ENCODE measurements at places on chromosomes 1 and 21. TPM values are rescaled to one million over a fixed set of nuclear protein-coding genes. Genes with fewer than 3 reads are reported as not detected.
A peak's percentile ranks its signal among the peaks of the same experiment; 100 is the strongest.

DNA sequence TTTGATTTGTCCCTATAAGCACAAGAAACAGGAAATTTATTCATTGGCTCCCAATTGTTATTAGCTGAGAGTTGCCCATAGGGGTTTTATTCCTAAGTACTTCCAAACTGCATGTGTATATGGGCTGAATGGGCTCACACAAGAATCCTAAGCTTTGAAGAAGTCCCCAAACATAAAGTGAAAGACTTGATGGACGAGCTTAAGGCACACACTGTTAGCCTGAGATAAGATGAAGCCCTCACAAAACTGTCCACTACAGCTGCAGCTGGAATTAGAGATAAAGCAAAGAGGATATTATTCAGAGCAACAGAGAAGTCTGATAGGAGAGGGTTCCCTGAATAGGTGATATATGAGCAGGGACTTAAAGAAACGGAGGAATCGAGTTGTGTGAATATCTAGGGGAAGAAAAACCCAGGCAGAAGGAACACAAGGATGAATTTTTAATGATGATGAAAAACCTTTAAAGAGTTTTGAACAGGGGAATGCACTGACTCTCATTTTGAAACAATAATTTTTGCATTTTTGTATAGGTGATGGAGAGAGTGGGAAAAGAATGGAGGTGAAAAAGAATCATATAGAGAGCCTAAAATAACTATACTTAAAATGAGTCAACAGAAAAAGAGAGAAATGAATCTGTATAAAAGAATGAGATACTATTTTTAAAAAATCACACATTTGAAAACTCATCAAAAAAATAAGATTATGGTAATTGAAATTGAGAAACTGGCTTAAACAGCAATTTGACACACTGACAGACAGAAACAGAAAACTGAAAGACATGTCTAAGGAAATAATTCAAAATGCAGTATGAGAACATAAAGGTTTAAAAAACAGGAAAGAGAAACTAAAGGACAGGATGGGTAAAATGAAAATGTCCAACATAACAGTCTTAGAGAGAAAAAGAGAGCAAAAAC lies 133.6 kb upstream of the POGK start:
- no peaks in the 10 kb centered on the region for H3K4me1 ChIP-seq
- DNase-seq, result no peak
- no peak overlapping the region for H3K4me3 ChIP-seq
- H3K27ac ChIP-seq, result no peak overlapping the region
- no peaks in the 10 kb centered on the region for H3K36me3 ChIP-seq

DNA sequence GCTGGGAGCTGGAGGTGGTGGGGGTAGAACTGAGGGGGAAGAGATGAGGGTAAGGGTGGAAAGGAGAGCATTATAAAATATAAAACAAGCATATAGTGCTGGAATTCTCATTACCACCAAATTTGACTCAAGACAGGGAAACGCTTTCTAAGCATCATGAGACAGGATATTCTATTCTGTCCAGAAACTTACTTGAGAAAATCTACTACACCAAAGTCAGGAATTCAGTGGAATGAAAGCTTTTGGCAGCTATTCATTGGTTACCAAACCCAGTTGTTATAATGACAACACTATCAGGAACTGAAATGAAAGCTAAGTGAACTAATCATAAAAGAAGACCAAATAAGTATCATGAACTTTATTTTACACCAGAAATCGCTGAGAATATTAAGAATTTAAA lies 14.5 kb downstream of the AIDA start:
- no peak for DNase-seq
- H3K27me3 ChIP-seq, result no peaks in the 10 kb centered on the region
- H3K4me1 ChIP-seq, result peaks cover 6% of the 10 kb centered on the region
- no peak overlapping the region for H3K27ac ChIP-seq
- H3K36me3 ChIP-seq, result no peaks in the 10 kb centered on the region

GRCh38 chr1:194929357-194929756 lies 1678.9 kb downstream of the KCNT2 start:
- no peak overlapping the region for H3K4me3 ChIP-seq
- H3K27ac ChIP-seq, result no peak overlapping the region
- no peak for DNase-seq
- H3K36me3 ChIP-seq, result no peaks in the 10 kb centered on the region
- no peaks in the 10 kb centered on the region for H3K4me1 ChIP-seq

- no peaks in the 10 kb centered on the region for H3K36me3 ChIP-seq
- DNase-seq, result no peak
- H3K27ac ChIP-seq, result no peak overlapping the region
Measured at GRCh38 chr1:226233806-226234205, 10.3 kb downstream of the MIXL1 start.

DNA sequence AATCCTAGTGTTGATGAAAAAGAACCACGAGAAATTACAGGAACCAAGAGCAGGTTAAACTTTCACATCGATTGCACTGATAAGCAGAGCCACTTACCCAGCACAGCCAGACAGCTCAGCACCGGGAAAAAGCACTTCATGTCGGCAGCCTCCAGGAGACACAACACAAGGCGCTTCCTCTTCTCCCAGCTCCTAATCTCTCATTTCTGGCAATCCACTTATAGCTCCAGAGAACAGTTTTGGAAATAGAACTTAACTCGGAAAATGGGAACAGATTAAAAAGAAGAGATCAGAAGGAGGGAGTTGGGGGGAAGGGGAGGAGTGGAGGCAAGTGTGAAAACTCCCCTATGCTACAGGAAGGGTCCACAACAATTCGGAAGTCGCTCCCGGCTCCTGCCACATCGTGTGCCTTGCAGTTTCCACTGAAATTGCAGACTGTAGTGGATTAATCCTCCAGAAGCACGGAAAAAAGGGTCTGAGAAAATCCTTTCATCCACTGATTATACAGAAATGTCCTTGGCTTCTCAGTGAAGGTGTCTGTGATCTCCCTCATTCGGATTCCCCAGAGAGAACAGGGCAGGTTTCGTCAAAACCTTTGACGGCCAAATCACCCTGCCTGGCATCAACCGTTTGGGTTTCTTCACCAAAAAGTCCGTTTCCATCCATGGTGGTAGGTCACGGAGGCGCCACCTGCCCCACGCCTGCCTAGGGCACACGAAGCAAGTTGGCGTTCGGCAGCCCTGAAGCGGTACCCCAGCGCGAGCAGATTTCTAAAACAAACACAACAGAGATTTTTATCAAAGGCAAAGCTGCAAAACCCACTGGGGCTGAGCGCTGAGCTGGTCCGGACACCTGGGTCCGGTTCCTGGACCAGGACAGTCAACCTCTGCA lies 1.1 kb downstream of the IGSF3 start:
- H3K4me3 ChIP-seq, result peak overlapping the region; percentile 89
- DNase-seq, result no peak

GRCh38 chr1:69649383-69649990 lies 81.8 kb downstream of the LRRC7 start:
- no peaks in the 10 kb centered on the region for H3K36me3 ChIP-seq
- H3K27ac ChIP-seq, result no peak overlapping the region
- no peak overlapping the region for H3K4me3 ChIP-seq
- no peaks in the 10 kb centered on the region for H3K4me1 ChIP-seq

- DNase-seq, result no peak
- no peaks in the 10 kb centered on the region for H3K36me3 ChIP-seq
- no peaks in the 10 kb centered on the region for H3K27me3 ChIP-seq
- no peak overlapping the region for H3K27ac ChIP-seq
Measured at GRCh38 chr21:38839328-38840286, 33.9 kb downstream of the ETS2 start.

- H3K36me3 ChIP-seq, result peaks cover 44% of the 10 kb centered on the region
- H3K27ac ChIP-seq, result no peak overlapping the region
- H3K27me3 ChIP-seq, result no peaks in the 10 kb centered on the region
- no peaks in the 10 kb centered on the region for H3K4me1 ChIP-seq
- H3K4me3 ChIP-seq, result no peak overlapping the region
Measured at GRCh38 chr1:150829751-150830150, 21.7 kb upstream of the CTSK start.

DNA sequence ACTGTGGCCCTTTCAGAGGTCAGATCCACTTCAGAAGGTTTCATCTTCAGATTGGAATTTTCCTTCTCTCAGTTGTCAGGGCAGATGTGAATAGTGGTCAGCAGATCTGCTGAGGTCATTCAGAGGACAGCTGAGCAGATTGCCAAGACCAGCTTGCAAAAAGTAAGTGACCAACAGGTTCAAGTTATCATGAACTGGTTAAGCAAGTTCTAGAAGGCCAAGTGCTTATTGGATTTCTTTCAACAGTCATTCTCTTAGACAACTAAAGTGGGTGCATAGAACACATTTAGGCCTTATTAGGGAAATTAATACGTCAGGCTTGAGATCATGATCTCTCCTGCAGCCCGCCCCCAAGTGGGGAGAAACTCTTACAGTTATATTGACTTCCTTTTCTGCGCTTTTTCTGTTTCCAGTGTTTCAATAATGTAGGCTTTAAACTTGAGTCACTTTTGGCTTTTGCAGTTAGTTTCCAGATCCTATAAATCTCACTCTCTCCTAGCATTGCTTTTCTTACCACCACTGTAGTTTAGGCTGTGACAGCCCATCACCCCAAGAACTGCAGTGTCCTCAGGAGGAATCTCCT lies 96.4 kb downstream of the C1orf21 start:
- no peak for DNase-seq
- peaks cover 32% of the 10 kb centered on the region for H3K4me1 ChIP-seq
- H3K27ac ChIP-seq, result no peak overlapping the region
- H3K27me3 ChIP-seq, result no peaks in the 10 kb centered on the region
- H3K4me3 ChIP-seq, result no peak overlapping the region
- no peaks in the 10 kb centered on the region for H3K36me3 ChIP-seq

DNA sequence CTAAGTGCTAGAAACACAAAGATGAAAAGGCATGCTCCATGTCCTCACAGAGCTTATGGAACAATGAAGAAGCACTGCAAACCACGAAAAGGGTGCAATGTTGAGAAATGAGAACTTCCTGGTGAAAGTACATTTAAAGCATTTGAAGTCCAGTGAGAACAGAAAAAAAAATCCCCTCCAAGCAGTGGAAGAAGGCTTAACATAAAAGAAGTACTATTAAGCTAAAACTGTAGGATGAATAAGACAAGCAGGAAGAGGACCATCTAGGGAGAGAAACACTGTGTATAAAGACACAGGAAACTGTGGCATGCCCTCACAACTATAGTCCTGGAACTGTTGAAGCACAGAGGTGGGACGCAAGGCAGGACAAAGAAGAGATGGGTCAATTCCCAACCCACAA lies 10.0 kb downstream of the TP53BP2 start:
- peaks cover 94% of the 10 kb centered on the region for H3K4me1 ChIP-seq
- peak overlapping the region; percentile 58 for H3K27ac ChIP-seq
- DNase-seq, result no peak
- H3K27me3 ChIP-seq, result no peaks in the 10 kb centered on the region
- H3K4me3 ChIP-seq, result peak overlapping the region; percentile 32
- no peaks in the 10 kb centered on the region for H3K36me3 ChIP-seq

GRCh38 chr21:28932717-28933116 lies 60.0 kb downstream of the LTN1 start:
- H3K27ac ChIP-seq, result no peak overlapping the region
- no peaks in the 10 kb centered on the region for H3K4me1 ChIP-seq
- peaks cover 10% of the 10 kb centered on the region for H3K36me3 ChIP-seq
- no peak overlapping the region for H3K4me3 ChIP-seq

- no peaks in the 10 kb centered on the region for H3K36me3 ChIP-seq
- no peaks in the 10 kb centered on the region for H3K4me1 ChIP-seq
- H3K27ac ChIP-seq, result no peak overlapping the region
- no peak overlapping the region for H3K4me3 ChIP-seq
- no peaks in the 10 kb centered on the region for H3K27me3 ChIP-seq
Measured at GRCh38 chr1:168369655-168370054, 89.0 kb downstream of the TBX19 start.

DNA sequence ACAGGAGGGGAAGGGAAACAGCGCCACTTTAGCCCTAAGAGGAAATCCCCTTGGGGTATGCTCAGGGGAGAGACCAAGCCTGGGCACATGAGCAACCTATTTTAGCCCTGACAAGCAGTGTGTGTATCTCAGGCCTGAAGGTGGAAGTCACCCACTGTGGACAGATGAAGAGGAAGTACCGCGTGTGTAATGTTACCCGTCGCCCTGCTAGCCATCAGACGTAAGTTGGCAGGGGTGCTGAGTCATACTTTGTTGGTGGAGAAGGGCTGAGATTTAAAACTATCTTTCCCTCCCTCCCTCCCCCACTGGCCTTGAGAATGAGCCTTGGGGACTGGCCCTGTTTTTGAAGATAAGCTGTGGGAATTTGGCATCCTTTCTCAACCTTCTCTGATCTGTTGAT lies 11.2 kb downstream of the AGO1 start:
- no peaks in the 10 kb centered on the region for H3K27me3 ChIP-seq
- H3K4me1 ChIP-seq, result no peaks in the 10 kb centered on the region
- no peak overlapping the region for H3K27ac ChIP-seq
- DNase-seq, result no peak

- peaks cover 21% of the 10 kb centered on the region for H3K4me1 ChIP-seq
- H3K27me3 ChIP-seq, result no peaks in the 10 kb centered on the region
- H3K4me3 ChIP-seq, result peak overlapping the region; percentile 68
- peak; percentile 64 for DNase-seq
- H3K36me3 ChIP-seq, result no peaks in the 10 kb centered on the region
- H3K27ac ChIP-seq, result no peak overlapping the region
Measured at GRCh38 chr1:158177700-158178450, 2.8 kb upstream of the CD1D start.

The BLACAT1 gene
- not detected for total RNA-seq

The TBX19 gene
- 9.9 TPM for total RNA-seq

The AGT gene
- 69.1 TPM for total RNA-seq

The GRIK3 gene
- total RNA-seq, result 0.14 TPM

The OR14K1 gene
- total RNA-seq, result not detected

The FBLIM1 gene
- total RNA-seq, result 731 TPM

Data from thoracic aorta (tissue), 2 donors.